ENCODE measurements at places on chromosomes 5 and 9.

DNA sequence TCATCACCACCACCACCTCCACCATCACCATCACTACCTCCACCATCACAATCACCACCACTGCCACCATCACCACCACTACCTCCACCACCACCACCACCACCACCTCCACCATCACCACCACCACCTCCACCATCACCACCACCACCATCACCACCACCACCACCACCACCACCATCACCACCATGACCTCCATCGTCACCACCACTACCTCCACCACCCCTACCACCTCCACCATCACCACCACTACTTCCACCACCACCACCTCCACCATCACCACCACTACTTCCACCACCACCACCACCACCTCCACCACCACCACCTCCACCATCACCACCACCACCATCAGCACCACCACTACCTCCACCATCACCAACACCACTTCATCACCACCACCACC lies 23.5 kb upstream of the ADCY2 start:
- DNase-seq: no peak

DNA sequence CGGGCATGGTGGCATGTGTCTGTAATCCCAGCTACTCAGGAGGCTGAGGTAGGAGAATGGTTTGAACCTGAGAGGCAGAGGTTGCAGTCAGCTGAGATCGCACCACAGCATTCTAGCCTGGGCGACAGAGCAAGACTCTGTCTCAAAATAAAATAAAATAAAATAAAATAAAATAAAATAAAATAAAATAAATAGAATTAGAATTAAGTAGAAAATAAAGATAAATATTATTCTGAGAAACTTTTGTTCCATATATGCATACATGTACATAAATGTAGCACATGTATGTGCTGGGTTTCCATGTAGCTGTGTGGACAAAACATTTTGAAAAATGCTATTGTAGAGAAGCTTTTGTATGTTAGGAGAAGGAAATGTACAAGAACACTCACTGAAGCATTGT lies 129.4 kb upstream of the VLDLR start:
- no peak for DNase-seq

GRCh38 chr5:2917524-2917923 lies 166.0 kb upstream of the IRX2 start:
- no peak for DNase-seq

- no peak for DNase-seq
Observed at GRCh38 chr5:54905246-54905795, 80.1 kb downstream of the ESM1 start.

DNA sequence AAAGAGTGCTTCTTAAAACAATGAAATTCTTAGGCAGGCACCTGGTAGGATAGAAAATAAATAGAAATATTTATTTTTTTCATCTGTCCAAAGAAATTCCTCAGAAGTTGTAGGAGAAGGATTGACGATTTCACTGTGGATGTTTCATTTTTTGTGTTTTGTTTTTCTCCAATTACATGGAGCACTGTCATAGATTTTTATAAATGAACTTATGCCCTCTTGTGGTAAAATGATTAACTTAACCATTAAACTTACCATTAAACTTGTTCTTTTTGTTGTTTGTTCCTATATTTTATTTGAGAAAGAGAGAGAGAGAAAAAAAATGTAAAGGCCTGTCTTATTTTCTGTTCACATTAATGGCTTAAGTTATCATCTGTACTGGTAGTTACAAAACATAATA lies 339.2 kb downstream of the PRR16 start:
- no peak for DNase-seq

Measured in activated CD8-positive, alpha-beta memory T cell treated with anti-CD3 and anti-CD28 coated beads, Interleukin-2, amount 50 U/mL, for 4 hours (primary cell).